ENCODE measurements at places on chromosomes 2 and 18.

GRCh38 chr18:26549263-26550094 is 1.1 kb upstream of the KCTD1 start:
- DNase-seq, result no peak

GRCh38 chr2:65577654-65578053 is 145.3 kb upstream of the SPRED2 start:
- DNase-seq, result no peak

GRCh38 chr2:36330473-36331395 is 24.8 kb upstream of the CRIM1 start:
- no peak for DNase-seq

DNA sequence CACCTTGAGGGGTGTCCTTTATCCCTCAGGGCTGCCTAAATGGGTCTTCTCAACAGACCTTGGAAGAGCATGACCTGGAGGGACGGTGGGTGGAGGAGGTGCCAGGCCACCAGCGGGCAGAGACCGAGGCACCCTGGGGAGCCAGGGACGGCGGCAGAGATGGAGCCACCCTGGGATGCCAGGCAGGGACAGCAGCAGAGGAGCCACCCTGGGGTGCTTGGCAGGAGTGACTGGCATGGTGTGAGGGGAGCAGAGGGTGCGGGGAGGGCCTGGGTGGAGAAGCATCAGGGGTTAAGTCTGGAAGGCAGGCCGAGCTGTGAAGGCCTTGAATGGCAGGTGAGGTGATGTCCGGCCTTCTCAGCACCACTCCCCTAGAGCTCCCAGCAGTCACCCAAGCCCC is 56.1 kb downstream of the CIB4 start:
- DNase-seq, result no peak

GRCh38 chr2:121400201-121400600 is 115.2 kb upstream of the TFCP2L1 start:
- DNase-seq, result no peak

DNA sequence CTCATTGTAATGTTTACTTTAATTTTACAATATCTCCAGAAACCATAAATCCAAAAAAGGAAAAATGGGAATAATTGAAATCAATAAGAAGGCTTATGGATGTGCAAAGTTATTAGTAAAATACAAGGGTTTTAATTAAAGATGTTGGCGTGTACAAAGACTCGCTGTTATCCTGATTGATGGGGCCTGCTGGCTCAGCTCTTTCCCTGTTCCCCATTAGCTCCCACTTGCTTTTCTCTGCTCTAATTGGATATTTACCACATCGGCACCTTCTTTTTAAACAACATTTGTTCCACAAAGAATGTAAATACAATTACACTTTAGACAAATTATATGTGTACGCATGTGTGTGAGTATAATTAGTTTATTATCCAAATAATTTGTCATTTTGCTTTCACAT is 796.6 kb downstream of the ERBB4 start:
- no peak for DNase-seq

DNA sequence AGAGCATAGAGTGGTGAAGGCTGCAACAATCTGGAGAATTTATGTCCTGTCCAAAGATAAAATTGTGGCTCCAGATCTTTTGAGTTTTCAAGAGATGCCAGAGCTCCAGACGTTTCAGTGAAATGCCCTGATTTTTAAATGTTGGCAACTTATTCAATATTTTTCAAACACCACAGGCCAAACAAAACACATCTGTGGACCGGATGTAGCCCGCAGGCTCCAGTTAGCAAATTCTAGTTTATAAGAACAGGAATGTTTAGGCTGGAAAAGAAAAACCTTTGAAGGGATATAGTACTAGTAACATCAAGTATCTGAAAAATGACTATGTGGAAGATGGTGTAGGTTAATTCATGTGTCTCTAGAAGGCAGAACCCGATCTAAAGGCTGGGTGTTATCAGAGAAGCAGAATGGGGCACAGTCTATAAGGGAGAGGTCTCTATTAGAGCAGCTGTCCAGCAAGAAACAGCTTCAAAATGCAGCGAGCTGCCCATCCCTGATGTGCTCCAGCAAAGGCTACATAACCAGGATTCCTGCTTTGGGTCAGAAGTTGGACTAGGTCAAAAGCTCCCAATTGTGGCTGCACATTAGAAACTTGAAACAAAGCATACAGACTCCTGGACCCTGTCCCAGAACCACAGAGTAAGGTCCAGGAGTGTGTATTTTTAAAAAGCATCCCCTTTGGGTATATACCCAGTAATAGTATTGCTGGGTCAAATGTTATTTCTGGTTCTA is 105.9 kb downstream of the ANKRD44 start:
- DNase-seq, result no peak

DNA sequence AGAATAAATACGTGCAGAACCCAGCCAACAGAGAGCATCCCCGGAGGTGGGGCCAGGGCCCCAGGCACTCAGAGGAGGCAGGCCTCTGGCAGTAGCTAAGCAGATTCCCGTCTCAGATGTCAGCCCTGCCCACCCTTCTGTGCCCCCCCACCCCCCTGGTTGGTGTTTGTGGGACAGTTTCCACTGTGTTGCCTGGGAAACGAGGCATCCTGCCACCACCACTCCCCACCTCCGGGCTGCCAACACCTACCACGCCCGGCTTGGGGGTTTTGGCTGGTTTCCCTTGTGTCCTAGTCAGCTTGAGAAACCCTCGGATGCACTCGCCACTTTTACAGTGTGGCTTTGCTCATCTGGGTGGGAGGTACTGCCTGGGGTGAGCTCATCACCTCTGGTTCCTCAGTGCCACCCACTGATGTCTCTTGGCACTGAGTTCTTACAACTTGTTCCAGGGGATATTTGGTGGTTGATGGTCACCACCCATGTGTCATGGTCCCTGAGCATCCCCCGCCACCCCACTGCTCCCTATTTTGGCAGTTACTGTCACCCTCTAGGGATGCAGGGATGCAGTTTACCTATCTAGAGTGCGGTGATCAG is 72.4 kb upstream of the YWHAQ start:
- peak; percentile 46 for DNase-seq

DNA sequence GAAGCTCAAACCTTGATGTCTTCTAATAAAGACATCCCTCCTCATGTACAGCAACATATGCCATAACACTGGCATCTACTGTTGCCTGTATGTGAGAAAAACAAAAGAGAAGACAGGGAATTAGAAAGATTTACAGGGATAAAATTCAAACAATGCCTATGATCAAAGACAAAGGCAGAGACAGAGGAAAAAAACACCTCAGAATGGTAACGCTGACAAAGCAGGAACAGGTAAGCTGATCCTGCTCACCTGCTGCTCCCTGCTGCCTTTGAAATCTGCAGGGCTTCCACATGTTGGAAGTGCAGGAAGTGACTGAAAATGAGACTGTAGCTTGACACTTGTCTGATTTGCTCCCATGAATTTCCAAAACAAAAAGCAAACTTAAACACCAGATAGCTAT is 90.2 kb upstream of the DNAJC10 start:
- no peak for DNase-seq

DNA sequence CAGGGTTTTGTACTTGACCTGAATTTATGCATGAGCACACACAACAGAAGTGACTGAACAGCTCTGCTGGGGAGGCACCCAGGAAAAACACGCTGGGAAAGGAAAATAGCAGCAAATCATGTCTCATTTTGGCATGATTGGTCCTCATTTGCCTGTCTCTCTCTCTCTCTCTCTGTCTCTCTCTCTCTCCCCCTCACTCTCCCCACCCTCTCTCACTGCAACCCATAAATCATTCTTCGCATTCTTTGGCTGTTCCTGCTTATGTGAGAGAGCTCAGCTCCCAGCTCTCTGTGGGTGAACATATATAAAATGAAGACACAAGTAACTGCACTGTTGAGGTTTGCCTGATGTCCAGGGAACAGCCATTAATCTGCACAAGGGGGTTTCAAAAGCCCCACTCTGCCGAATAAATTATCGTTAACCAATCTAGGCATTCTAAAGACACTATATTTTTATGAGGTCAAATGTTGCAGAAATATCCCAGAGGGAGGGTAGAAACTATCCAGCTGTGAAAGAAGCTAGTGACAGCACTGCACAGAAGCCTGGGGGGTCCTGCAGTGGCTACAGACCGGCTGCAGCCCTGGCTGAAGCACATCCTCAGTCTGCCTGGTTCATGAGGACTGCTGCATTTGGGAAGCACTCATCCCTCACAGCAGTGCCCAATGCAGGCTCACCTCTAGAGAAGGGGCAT is 260.3 kb downstream of the AFF3 start:
- no peak for DNase-seq

GRCh38 chr18:23743733-23744333 is 54.6 kb downstream of the LAMA3 start:
- DNase-seq, result no peak

DNA sequence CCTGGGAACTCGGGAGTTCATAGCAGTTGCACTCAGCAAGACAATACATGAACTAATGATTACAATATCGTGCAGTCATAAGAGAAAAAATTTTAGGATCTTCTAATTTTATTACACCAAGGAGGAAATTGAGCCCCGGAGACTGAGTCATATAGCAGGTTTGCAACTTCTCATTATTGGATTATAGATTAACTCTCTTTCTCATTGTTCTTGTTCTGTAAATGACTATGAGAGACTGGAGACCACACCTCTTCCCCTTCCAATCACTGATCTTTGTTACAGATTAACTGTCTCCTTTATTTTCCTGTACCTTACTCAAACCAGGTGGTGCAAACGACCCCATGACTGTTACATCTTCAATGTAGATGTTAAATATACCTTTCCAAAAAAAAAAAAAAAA is 435.8 kb upstream of the DDX18 start:
- DNase-seq, result no peak

- DNase-seq, result no peak
Measured at GRCh38 chr2:47803363-47803762, 20.4 kb downstream of the MSH6 start.

GRCh38 chr18:66550366-66550765 is 53.5 kb downstream of the CDH19 start:
- no peak for DNase-seq

DNA sequence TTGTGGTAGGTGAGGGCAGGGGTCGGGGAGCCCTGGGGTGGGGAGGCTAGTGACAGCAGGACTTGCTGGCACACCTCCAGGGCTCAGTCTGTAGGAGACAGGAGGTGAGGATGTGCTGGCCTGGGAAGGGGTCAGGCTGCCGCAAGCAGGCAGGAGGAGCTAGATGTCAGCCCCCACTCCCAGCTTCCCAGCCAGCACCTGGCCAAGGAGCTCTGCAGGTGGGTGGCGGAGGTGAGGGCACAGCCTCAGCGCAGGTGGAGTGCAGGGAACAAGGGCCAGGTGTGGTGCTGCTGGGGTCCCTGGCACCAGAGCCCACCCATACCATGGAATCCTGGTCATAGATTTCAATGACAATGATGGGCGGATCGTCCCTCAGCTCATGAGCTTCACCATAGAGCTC is 2.9 kb downstream of the OTOF start:
- no peak for DNase-seq

DNA sequence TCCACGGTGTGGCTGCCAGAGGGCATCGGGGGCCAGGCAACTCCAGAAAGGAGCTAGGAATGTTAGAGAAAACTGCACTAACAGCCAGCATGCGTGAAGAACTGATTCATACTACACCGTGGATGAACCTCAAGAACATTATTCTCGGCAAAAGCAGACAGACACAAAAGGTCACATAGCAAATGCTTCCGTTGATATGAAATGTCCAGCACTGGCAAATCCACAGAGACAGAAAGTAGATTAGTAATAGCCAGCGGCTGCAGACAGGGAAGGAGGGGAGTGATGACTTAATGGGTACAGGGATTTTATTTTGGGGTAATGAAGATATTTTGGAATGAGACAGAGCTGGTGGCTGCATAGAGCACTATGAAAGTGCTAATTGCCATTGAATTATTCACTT is 37.4 kb downstream of the SCTR start:
- DNase-seq, result no peak

- no peak for DNase-seq
Measured at GRCh38 chr18:434410-434809, 66.1 kb downstream of the COLEC12 start.

- DNase-seq, result no peak
Measured at GRCh38 chr2:119864318-119864717, 104.6 kb downstream of the PTPN4 start.

- DNase-seq, result no peak
Measured at GRCh38 chr2:209523867-209524266, 100.0 kb downstream of the MAP2 start.

DNA sequence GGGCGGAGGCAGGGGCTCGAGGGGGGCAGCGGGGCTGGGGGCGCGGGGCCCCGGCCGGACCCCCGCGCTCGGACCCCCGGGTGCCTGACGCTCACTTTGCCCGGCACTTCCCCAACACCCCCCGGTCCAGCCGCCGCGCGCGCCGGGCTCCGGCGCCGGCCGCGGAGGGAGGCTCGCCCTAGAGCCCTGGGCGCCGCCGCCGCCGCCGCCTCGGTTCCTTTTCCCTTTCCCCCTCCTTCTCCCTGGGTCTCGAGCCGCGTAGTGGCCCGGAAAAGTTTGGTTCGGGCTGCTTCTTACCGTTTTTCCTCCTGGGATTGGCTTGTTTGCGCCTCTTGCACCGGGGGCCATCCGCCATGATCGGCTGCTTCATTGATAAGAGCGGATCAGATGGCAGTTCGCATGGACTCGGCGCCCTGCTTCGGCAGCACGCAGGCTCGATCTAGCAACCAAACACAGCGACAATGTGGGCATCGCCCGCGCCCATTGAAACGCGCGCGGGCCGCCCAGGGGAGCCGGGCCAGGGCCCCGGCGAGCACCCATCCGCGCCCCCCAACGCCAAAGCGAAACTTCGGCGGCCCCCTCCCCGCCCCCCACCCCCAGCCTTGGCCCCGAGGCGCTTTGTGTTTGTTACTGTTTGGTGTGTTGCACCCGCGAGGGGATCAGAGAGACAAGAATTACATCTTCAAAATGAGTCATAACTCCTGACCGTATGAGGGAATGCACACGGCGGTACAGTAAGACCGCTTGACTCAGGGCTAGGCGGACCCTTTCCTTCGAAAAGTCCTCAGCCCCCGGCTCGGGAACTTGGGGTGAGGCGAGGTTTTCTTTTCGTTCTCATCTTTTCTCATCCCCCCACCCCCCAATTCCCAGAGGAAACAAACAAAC is 2.7 kb downstream of the ZEB2 start:
- no peak for DNase-seq

DNA sequence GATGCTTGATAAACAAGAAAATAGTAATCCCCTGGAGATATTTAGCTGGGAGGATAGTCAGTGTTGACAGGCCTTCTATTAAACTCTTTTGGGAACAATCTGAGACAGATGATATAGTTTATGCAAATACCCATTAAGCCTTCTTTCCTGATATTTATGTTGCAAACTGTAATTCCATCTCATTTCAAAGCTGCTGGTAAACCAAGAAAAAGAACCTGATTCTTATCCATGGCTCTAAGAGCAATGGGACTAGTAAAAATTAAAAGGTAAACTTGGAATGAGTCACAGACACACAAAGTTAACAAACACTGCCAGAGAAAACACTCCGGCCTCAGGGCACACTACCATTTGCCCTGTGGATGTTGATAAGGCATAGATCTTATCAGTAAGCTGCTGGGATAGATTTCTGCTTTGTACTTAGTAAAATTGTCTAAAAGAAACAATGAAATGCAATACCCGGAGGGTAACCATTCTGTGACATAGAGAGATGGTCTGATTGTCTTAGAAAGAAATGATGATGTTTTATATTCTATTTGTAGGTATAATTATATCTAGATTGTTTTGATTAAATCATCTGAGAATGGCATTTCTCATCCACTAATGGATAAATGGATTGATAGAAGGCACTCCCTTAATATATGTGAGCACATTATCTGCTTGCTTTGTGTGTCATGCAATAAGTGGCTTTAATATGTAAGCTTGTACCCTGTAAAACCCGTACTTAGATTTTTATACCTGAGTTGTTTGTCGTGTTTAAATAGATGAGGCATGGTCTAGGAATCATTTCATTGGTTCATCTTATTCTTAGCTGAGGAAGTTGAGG is 13.2 kb downstream of the GALR1 start:
- DNase-seq, result no peak
